Right cardiac atrium (tissue), 5 donors: ENCODE measurements at places on chromosomes 2 and 18. TPM values are rescaled to one million over a fixed set of nuclear protein-coding genes. Genes with fewer than 3 reads are reported as not detected.

The CABYR gene
- 0.91 TPM for total RNA-seq

The BCL11A gene
- 11.2 TPM for total RNA-seq

The SLC5A6 gene
- total RNA-seq = 8.1 TPM

The CCDC148 gene
- total RNA-seq = 0.70 TPM

The BCL2 gene
- 4.0 TPM for total RNA-seq

The TFCP2L1 gene
- total RNA-seq = 0.33 TPM

The RGPD3 gene
- not detected for total RNA-seq

The LRRTM1 gene
- 0.84 TPM for total RNA-seq

The SOCS6 gene
- total RNA-seq = 19.0 TPM

The RNMT gene
- total RNA-seq = 27.8 TPM

The CROCC2 gene
- 0.03 TPM for total RNA-seq

The FN1 gene
- 461 TPM for total RNA-seq

The ASIC4 gene
- 1.5 TPM for total RNA-seq

The PTRHD1 gene
- total RNA-seq = 32.4 TPM

The SLC4A5 gene
- total RNA-seq = 1.1 TPM

The TCF4 gene
- total RNA-seq = 51.8 TPM

The APCDD1 gene
- total RNA-seq = 31.4 TPM

The DNER gene
- 27.2 TPM for total RNA-seq

The SATB2 gene
- total RNA-seq = 1.7 TPM

The METAP1D gene
- 5.4 TPM for total RNA-seq

The ANXA4 gene
- 27.1 TPM for total RNA-seq

The ANKRD23 gene
- total RNA-seq = 8.2 TPM

The SLC40A1 gene
- total RNA-seq = 86.9 TPM

The DNAJB2 gene
- 64.7 TPM for total RNA-seq

The STRN gene
- 35.4 TPM for total RNA-seq

The SLC9A4 gene
- not detected for total RNA-seq

The RAB6C gene
- not detected for total RNA-seq

The LDAH gene
- 6.9 TPM for total RNA-seq

The DNAJC5G gene
- total RNA-seq = 1.5 TPM

The POTEC gene
- not detected for total RNA-seq

The PRKRA gene
- 43.9 TPM for total RNA-seq

The SPEG gene
- 160 TPM for total RNA-seq

The ASB3 gene
- total RNA-seq = 15.9 TPM

The GPR45 gene
- total RNA-seq = not detected

The EML6 gene
- 1.0 TPM for total RNA-seq

The RIT2 gene
- not detected for total RNA-seq

The CCDC74A gene
- total RNA-seq = 1.3 TPM

The SLC14A1 gene
- 8.1 TPM for total RNA-seq

The KCNG2 gene
- total RNA-seq = 0.15 TPM

The FOXI3 gene
- not detected for total RNA-seq

The SLC9A2 gene
- total RNA-seq = 0.12 TPM

The PCARE gene
- total RNA-seq = 0.47 TPM

The RAB1A gene
- 157 TPM for total RNA-seq

The KLHL41 gene
- total RNA-seq = 86.6 TPM

The IL1B gene
- 0.14 TPM for total RNA-seq

The MLPH gene
- total RNA-seq = 123 TPM
